ENCODE measurements at places on chromosomes 1 and 21. TPM values are rescaled to one million over a fixed set of nuclear protein-coding genes. Genes with fewer than 3 reads are reported as not detected.

- DNase-seq: no peak
Measured at GRCh38 chr1:115906627-115907026, 65.7 kb upstream of the NHLH2 start.

Gene SELL
- 1.0 TPM for total RNA-seq

GRCh38 chr1:84726593-84727499 is 36.6 kb upstream of the SSX2IP start:
- DNase-seq: no peak

Gene CNKSR1
- 2.6 TPM for total RNA-seq

GRCh38 chr21:42129300-42130266 is 58.5 kb downstream of the UMODL1 start:
- no peak for DNase-seq

DNA sequence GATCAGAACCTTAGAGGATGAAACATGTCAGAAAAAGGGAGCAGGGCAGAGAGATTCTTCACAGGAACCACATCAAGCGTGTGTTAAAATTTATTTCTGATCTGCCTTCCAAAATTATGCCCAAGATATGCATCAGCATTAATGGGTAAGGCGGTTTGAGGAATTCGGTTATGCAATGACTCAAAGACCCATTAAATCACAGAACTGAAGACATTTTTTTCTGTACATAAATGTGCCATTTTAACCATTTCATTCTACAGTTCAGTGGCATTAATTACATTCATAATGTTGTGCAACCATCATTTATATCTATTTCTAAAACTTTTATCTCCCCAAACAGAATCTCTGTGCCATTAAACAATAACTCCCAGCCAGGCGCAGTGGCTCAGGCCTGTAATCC is 43.4 kb downstream of the CNST start:
- no peak for DNase-seq

DNA sequence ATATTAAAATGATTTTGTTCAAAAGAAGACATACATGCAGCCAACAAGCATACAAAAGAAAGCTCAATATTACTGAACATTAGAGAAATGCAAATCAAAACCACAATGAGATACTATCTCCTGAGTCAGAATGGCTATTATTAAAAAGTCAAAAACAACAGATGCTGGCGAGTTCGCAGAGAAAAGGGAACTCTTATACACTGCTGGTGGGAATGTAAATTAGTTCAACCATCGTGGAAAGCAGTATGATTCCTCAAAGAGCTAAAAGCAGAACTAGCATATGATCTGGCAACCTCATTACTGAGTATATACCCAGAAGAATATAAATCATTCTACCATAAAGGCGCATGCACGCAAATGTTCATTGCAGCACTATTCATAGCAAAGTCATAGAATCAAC is 126.0 kb upstream of the HMCN1 start:
- DNase-seq: no peak

DNA sequence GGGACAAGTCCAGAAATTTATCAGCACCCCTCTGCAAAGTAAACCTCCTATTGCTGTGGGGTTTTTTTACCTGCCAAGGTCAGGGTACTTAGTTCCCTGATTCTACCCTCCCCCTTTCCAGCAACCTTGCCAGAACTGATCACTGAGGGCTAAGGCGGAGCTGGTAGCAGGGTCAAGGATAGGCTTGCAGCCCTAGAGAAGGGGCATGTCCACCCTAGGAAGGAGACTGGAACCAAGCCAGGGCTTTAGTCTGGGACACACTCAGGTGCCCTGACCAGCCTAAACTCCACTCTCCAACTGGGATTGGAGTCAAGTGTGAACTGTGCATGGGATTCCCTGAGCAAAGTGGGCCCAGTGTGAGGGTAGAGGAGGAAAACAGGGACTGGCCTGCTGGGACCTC is 6.5 kb upstream of the SLC26A9 start:
- DNase-seq: no peak

GRCh38 chr1:12015001-12015491 is 4.3 kb upstream of the MIIP start:
- no peak for DNase-seq

GRCh38 chr1:53110370-53111072 is 31.9 kb downstream of the SLC1A7 start:
- no peak for DNase-seq

- DNase-seq: no peak
Measured at GRCh38 chr1:152165286-152166077, 6.5 kb upstream of the RPTN start.

DNA sequence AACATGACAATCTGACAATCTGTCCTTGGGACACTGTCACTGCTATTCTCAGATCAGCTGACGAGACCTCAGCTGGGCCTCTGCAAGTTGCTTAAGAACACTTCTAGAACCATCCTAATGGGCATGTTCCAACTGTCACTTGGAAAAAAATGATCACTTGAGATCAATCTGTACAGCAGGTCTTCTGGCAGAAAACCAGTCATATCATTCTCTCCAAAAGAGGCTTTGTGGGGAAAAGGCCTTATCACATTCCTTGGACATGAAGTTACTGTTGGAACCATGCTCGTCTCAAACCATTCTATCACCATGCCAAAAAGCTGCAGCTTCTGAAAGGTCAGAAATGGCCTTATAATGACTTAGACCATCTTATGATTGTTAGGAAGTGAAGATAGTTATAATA is 744.2 kb downstream of the USP25 start:
- no peak for DNase-seq

GRCh38 chr21:29175408-29176134 is 45.1 kb downstream of the MAP3K7CL start:
- no peak for DNase-seq

DNA sequence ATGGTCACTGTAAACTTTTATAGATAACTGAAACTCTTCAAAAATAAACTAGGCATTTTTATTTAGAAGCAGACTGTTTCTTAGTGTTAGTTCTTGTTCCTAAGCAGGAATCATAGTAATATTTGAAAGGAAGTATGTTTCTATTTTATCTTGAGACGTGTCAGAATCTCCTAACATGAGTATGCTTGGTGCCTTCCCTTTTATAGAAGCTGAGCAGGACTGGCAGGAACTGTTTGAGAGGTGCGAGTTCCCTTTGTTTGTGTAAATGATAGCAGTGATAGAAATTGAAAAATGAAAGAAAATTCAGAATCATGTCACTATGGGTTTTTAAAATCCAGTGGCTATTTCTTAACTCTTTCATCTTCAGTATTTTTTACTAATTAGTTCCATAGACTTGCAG is 56.9 kb downstream of the LRRC8D start:
- no peak for DNase-seq

Gene KLHDC9
- total RNA-seq: 5.1 TPM

DNA sequence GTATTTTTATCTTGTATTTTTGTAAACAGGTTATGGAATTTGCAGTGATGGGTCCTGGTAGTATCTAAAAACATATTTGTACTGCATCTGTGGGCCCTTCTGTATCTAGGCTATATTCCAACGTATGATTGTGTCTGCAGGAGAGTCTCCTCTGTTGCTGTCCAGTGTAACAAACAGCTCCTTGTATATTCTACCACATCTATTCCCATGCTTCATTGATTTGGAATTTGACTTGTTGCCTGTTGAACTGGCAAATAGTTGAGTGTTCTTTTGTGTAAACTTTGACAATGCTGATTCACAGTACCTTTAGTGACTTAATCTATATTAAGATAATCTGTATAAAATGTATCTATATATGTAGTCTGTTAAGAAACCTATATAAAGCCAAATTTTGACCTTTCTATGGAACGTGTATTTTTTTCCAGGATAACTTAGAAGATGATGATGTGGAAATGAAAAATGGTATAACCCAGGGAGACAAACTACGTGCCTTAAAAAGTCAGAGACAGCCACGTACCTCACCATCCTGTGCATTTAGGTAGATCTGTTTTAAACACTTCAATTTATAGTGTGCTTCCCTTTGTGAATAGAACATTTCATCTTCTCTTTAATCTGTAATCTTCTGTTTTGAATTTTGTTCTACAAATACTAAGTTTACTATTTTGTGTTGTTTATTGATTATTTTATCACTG is 43.4 kb upstream of the GPR88 start:
- no peak for DNase-seq

- no peak for DNase-seq
Measured at GRCh38 chr1:20982316-20982715, 194.4 kb downstream of the EIF4G3 start.

Gene LCE1C
- total RNA-seq: not detected

GRCh38 chr1:31133368-31133767 is 67.9 kb upstream of the PUM1 start:
- DNase-seq: no peak

- no peak for DNase-seq
Measured at GRCh38 chr1:180507795-180508724, 5.7 kb upstream of the ACBD6 start.

DNA sequence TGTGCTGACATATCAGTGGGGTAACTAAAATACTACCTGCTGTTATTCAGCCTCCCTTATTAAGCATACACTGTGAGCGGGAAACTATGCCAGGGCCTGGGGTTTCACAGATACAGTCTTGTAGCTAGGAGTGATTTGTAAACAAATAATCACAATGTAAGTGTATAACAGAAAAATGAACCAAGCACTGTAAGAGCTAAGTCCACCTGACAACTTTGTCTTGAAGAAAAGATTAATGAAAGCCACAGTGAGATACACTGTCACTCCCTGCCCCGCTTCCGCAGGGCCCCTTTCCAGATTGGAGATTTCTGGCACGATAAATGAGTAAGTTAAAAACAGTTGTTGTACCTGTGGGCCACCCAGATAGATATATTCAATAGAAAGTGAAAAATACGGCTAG is 4.8 kb downstream of the RCAN3 start:
- DNase-seq: no peak

GRCh38 chr1:59044535-59045121 is 252.3 kb upstream of the FGGY start:
- no peak for DNase-seq

Gene AGMAT
- total RNA-seq: not detected

DNA sequence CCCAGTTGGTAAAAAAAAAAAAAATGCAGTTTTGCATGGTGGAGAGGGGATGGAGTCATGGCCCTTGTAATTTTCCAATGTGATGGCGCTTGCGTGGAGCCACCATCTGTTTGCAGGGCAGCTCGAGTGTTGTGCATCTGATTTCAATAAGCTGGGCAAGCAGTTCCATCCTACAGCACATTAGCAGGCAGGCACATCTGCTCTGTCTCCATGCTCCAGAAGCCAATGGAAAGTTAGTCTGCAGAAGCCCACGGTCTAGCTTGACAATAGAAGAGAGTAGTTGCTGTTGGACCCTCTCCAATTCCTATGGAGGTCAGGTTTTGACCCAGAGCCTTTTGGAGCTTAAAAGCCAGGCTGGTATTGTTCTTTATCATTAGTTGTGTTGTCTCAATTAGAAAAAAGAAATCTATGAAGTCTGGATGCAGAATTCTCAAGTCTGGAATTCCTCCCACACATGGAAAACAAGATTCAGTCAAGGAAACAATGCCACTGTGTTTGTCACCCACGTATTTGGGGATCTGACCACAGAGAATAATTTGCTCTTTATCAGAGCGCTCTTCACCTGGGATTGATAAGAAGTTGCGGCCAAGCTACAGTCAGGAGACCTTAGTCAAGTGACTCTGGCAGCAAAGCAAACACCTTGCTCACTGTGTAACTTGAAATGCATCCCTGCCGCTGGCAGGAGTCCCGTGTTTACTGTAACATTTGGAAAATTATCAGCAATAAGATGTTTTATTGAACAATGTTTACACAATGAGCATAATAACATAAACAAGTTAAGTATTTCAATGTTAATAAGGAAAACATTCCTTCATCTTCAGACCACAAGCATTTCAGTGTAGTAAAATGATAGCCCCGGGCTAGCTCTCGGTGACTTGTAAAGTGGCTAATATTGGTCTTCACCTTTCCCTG is 20.7 kb downstream of the NGF start:
- DNase-seq: no peak

Gene GJA9
- not detected for total RNA-seq

DNA sequence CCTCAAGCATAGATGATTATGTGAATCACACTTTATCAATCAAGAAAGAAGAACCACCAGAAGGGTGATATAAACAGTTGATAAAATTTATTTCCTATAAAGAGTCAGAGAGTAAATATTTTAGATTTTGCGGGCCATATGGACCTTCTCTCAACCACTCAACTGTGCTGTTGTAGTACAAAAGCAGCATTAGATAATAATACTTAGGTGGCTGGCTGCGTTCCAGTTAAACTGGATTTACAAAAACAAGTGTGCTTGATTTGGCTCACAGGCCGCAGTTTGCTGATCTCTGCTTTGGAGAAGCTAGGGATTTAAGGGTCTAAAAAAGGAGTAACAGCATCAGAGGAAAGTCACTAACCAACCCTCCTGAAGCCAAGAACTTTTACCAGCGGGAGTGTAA is 1406.0 kb downstream of the KCNT2 start:
- DNase-seq: no peak

GRCh38 chr1:33410091-33410701 is 20.7 kb downstream of the PHC2 start:
- no peak for DNase-seq

Gene KRTAP19-2
- total RNA-seq: not detected
